ENCODE measurements at places on chromosomes 1 and 21. TPM values are rescaled to one million over a fixed set of nuclear protein-coding genes. Genes with fewer than 3 reads are reported as not detected.

PMF1 gene
- 71.6 TPM for total RNA-seq

CRP gene
- total RNA-seq: not detected

CRNN gene
- not detected for total RNA-seq

SERTAD4 gene
- total RNA-seq: 11.8 TPM

DNA sequence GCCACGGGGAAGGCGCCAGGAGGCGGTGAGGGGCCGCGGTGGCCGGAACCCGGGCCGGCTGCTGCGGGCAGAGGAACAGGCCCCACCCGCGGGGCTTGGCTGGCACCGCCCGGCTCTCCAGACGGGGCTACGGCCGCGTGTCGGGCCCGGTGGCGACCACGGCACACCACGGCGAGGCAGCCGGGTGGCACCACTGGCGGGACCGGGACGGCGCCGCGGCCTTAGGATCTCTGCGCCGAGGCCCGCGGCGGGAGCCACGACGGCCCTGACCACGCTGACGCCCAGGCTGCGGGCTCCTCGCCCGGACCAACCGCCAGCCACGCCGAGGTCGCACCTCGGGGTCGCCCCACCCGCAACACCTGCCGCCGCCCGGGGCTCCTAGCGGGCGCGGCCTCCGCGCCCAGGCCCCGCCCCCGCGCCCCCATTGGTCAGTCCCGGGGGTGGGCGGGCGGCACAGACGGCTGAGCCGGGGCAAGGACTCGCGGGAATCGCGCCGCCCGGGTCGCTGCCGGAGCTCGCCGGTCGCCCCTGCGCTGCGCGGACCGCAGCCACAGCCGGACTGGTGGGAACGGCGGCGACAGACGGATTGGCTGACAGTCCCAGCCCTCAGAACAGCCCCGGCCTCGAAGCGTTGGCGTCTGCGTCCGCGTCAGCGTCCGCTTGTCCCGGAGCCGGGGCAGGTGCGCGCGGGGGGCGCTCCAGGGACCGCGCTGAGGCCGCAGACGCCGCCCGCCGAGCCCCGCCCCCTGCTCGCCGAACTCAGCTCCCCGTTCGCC, at the start of gene BMP8A:
Gene BMP8A (plus strand): TSS at position 491 of the 776 bp plus-strand sequence. CDS start 356 bp downstream, outside the sequence.
- peak; percentile 18 for DNase-seq

- DNase-seq: no peak
Measured at GRCh38 chr1:230185076-230186001, 118.3 kb downstream of the GALNT2 start.

- DNase-seq: no peak
Measured at GRCh38 chr1:158932171-158932570, 819 bp downstream of the PYHIN1 start.

DNA sequence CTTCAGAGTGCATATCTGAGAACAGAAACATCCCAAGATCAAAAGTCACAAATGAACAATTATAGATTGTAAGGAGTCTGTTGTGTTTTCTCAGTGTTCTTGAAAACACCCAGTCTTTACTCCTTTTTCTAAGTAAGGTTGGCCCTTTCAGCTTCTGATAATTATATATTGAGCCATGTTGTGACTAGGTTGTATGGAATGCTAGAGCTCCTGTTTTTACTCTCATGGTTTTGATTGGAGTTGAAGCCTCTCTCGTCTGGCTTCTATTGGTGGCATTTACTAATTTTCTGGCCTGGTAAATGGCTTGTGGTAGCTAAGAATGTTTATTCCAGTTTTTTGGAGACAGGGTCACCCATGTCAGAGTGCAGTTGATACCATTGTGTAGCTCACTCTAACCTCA, 84.7 kb downstream of the NDUFS5 start:
- peak; percentile 32 for DNase-seq

DNA sequence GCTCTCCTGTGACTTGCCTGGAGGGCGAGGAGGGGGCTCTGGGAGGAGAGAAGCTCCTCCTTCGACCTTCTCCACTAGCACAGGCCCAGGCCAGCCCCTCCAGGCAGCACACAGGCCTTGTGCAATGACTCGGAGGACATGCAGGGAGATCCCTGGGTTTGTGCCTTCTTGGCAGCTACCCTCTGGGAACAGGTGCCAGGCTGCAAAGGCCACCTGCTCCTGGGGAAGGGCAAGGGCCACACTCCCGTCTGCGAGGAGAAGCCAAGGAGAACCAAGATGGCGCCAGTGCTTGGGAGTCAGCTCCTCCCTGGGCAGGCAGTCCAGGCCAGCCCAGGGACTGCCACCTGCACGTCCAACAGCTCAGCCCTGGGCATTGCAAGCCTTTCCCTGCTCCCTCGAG, 15.3 kb downstream of the CASZ1 start:
- DNase-seq: no peak

DNA sequence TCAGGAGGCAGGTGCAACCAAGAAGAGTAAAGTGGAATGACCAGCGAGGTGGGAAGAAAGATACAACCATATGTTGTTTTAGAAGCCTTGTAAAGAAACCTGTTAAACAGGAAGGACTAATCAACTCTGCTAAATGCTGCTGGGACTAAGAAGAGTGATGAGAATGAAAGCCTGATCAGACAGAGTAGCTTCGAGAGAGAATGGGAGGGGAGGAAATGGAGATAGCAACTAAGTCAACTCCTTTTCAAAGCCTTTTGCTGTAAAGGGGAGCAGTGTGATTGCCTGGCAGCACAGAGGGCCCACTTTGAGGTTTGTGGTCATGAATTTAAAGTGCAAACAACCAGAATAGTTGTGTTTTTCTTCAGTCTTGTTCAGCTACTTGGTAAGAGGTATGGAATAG, 31.4 kb downstream of the SLC30A7 start:
- no peak for DNase-seq

All from HT1080 (cell line).